Mesothelial cell of epicardium (in vitro differentiated cells): ENCODE measurements at places on chromosomes 11 and 22. TPM values are rescaled to one million over a fixed set of nuclear protein-coding genes. Genes with fewer than 3 reads are reported as not detected.

CPT1B gene
- total RNA-seq, result 109 to 112 TPM (median 111 TPM) in 3 replicates

DNA sequence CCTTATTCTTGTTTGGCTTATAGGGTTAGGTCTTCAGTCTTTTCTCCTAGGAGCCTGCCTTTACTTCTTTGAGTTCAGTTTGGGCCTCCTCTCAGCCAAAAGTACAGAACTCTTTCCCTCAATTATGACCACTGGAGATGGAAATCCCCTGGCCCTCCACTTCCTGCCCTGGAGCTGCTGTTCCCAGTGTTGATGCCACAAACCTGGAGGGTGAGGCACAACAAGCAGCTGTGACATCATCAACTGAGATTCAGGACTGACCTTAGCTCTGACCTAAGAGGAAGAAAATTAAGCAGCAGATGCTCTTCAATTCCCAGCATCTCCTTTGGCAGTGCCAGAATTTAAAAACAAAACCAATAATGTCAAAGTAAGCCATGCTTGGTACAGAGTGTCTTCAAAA lies 3.0 kb downstream of the ABTB2 start:
- H3K36me3 ChIP-seq, result no peaks in the 10 kb centered on the region
- H3K27me3 ChIP-seq, result peaks cover 42% of the 10 kb centered on the region
- H3K4me3 ChIP-seq, result no peak overlapping the region
- DNase-seq, result no peak
- H3K27ac ChIP-seq, result no peak overlapping the region
- H3K4me1 ChIP-seq, result peaks cover 19% of the 10 kb centered on the region

DNA sequence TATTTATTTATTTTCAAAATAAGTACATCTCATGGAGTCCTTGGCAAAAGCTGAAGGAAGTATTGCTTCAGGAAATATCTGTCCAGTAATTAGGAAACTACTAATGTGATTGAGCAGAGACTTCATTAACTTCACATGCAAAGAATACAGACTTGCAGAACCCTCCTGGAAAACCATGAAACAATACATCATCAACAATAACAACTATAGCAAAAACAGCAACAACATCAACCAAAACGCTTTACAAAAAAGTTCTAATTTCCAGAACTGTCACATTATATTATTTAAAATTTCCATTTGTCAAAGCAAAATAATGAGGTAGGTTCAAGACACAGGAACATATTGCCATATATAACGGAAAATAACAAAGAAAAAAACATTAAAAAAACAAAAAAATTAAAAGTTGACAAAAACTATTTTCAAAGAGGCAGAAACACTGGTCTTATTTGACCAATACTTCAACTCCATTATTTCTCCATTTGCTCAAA lies 79.8 kb upstream of the TOP3B start:
- no peak overlapping the region for H3K4me3 ChIP-seq
- peaks cover 3% of the 10 kb centered on the region for H3K4me1 ChIP-seq
- H3K36me3 ChIP-seq, result no peaks in the 10 kb centered on the region

- no peak overlapping the region for H3K4me3 ChIP-seq
- no peaks in the 10 kb centered on the region for H3K27me3 ChIP-seq
- H3K4me1 ChIP-seq, result peaks cover 7% of the 10 kb centered on the region
- H3K27ac ChIP-seq, result peak overlapping the region; percentile 59
- DNase-seq, result no peak
Observed at GRCh38 chr11:9274499-9275258, 9.5 kb upstream of the DENND5A start.

- H3K27me3 ChIP-seq, result no peaks in the 10 kb centered on the region
- H3K4me3 ChIP-seq, result no peak overlapping the region
- H3K27ac ChIP-seq, result no peak overlapping the region
- peaks cover 2% of the 10 kb centered on the region for H3K36me3 ChIP-seq
- no peak for DNase-seq
Observed at GRCh38 chr11:10476342-10476741, 21.3 kb downstream of the AMPD3 start.

CPT1A gene
- total RNA-seq, result 2.6 to 3.0 TPM (median 2.8 TPM) in 3 replicates

DNA sequence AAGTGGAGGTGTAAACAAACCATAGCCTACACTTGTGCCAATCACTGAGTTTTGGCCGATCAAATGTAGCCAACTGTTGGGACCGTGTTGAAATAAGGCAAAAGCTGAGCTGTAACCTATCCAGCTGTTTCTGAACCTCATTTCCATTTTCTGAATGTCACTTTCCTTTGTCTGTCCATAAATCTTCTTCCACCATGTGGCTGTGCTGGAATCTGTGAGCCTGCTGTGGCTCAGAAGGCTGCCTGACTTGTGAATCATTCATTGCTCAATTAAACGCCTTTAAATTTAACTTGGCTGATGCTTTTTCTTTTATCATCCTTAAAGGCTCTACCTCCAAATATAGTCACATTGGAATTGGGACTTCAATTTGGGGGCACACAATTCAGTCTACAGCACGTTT lies 203.1 kb upstream of the MPPED2 start:
- no peak for DNase-seq
- H3K36me3 ChIP-seq, result peaks cover 3% of the 10 kb centered on the region
- H3K4me1 ChIP-seq, result peaks cover 36% of the 10 kb centered on the region
- H3K27ac ChIP-seq, result no peak overlapping the region
- no peak overlapping the region for H3K4me3 ChIP-seq

- no peaks in the 10 kb centered on the region for H3K36me3 ChIP-seq
- no peak overlapping the region for H3K27ac ChIP-seq
- H3K4me1 ChIP-seq, result peaks cover 3% of the 10 kb centered on the region
- DNase-seq, result no peak
- no peak overlapping the region for H3K4me3 ChIP-seq
- peaks cover 81% of the 10 kb centered on the region for H3K27me3 ChIP-seq
Observed at GRCh38 chr22:19770349-19771220, 10.0 kb downstream of the TBX1 start.

GRCh38 chr11:27085111-27085510 lies 44.5 kb downstream of the BBOX1 start:
- peaks cover 21% of the 10 kb centered on the region for H3K4me1 ChIP-seq
- peaks cover 6% of the 10 kb centered on the region for H3K36me3 ChIP-seq
- H3K27ac ChIP-seq, result peak overlapping the region; percentile 71
- no peak overlapping the region for H3K4me3 ChIP-seq
- H3K27me3 ChIP-seq, result peaks cover 6% of the 10 kb centered on the region
- DNase-seq, result no peak

- H3K27ac ChIP-seq, result peak overlapping the region; percentile 79
- no peaks in the 10 kb centered on the region for H3K27me3 ChIP-seq
- no peaks in the 10 kb centered on the region for H3K36me3 ChIP-seq
- H3K4me3 ChIP-seq, result peak overlapping the region; percentile 75
- DNase-seq, result no peak
- H3K4me1 ChIP-seq, result peaks cover 28% of the 10 kb centered on the region
Observed at GRCh38 chr11:13667795-13668101, 720 bp upstream of the FAR1 start.

- H3K4me1 ChIP-seq, result no peaks in the 10 kb centered on the region
- H3K27ac ChIP-seq, result no peak overlapping the region
- H3K36me3 ChIP-seq, result no peaks in the 10 kb centered on the region
- no peak overlapping the region for H3K4me3 ChIP-seq
- H3K27me3 ChIP-seq, result no peaks in the 10 kb centered on the region
Observed at GRCh38 chr11:46731545-46731944, 12.5 kb downstream of the F2 start.

DNA sequence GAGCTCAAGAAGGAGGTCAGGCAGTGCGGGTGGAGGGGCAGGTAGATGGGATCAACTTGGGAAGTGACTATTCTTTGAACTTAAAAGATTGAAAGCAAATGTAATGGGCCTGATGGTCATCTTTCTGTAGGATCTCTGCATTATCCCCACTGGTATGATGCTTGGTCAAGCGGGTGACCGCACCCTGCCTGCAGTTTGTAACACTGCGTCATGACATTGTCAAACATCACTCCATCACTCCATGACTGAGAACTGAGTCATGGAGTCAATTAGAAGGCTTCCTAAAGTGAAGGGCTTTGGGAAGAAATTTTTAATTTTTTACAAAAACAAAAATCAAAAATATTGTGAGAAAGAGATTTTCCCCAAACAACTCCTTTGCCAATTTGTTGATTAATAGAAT lies 62.4 kb upstream of the BMAL1 start:
- H3K27ac ChIP-seq, result no peak overlapping the region
- H3K36me3 ChIP-seq, result no peaks in the 10 kb centered on the region
- peaks cover 6% of the 10 kb centered on the region for H3K27me3 ChIP-seq
- H3K4me3 ChIP-seq, result no peak overlapping the region
- peaks cover 7% of the 10 kb centered on the region for H3K4me1 ChIP-seq

DNA sequence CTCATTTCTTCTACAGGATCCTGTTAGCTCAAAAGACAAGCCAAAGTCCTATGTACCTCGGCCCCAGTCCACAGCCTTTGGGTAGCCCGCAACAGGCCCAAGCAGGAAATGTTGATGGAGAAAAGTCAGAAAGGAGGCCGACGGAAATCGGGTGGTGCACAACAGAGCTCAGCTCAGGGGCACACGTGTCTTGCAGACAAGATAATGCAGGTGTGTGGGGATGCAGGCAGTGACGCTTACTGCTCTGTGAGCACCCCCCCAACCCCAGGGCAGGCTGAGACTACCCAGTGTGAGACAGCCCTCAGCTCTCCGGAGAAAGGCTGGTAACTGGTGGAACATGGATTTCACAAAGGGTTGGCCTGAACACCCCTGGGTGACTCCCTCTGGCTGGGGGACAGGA lies 4.3 kb upstream of the PDE2A start:
- H3K27ac ChIP-seq, result no peak overlapping the region
- no peaks in the 10 kb centered on the region for H3K36me3 ChIP-seq
- H3K27me3 ChIP-seq, result peaks cover 72% of the 10 kb centered on the region

DNA sequence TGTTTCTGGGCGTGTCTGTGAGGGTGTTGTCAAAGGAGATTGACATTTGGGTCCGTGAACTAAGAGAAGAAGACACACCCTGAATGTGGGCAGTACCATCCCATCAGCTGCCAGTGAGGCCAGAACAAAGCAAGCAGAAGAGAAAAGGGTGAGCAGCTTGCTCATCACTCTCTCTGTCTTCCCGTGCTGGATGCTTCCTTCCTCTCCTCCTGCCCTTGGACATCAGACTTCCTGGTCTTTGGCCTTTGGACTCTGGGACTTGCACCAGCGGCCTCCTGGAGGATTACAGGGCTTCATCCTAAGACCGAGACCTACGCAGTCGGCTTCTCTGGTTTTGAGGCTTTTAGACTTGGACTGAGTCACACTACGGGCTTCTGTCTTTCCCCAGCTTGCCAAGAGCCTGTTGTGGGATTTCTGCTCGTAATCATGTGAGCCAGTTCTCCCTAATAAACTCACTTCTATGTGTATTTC lies 18.8 kb downstream of the APOL2 start:
- no peak overlapping the region for H3K4me3 ChIP-seq
- no peaks in the 10 kb centered on the region for H3K27me3 ChIP-seq
- no peak for DNase-seq
- H3K36me3 ChIP-seq, result peaks cover 6% of the 10 kb centered on the region
- H3K4me1 ChIP-seq, result peaks cover 32% of the 10 kb centered on the region
- peak overlapping the region; percentile 52 for H3K27ac ChIP-seq

DNA sequence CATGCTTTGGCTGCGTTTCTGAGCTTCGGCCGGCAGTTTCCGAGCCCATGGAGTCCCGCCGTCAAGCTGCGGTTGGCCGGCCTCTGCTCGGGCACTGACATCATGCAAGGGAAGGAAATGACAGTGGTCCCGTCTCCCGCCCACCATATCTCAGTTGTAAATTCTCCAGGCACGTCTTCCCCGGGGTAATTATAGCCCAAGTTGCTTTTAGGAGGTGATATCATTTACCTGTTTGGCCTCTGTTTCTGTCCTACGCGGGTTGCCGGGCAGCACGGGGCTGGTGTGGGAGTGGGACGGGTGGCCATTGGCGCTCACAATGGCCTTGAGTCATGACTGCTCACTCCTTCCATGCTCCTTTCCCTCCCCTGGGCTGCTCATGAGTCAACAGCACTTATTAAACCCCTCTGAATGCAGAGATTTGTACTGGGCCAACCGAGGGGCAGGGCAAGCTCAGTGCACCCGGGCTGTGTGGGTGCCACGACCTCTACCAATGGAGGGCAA lies 4.2 kb upstream of the ANO1 start:
- no peak overlapping the region for H3K4me3 ChIP-seq
- H3K27ac ChIP-seq, result no peak overlapping the region
- peaks cover 61% of the 10 kb centered on the region for H3K27me3 ChIP-seq
- H3K4me1 ChIP-seq, result peaks cover 31% of the 10 kb centered on the region

- no peak for DNase-seq
- H3K36me3 ChIP-seq, result no peaks in the 10 kb centered on the region
Observed at GRCh38 chr11:62393735-62394134, 25.1 kb upstream of the SCGB1A1 start.

SAA1 gene
- total RNA-seq, result not detected in 3 replicates

APOL4 gene
- 15.0 to 16.4 TPM (median 15.9 TPM) in 3 replicates for total RNA-seq

DNA sequence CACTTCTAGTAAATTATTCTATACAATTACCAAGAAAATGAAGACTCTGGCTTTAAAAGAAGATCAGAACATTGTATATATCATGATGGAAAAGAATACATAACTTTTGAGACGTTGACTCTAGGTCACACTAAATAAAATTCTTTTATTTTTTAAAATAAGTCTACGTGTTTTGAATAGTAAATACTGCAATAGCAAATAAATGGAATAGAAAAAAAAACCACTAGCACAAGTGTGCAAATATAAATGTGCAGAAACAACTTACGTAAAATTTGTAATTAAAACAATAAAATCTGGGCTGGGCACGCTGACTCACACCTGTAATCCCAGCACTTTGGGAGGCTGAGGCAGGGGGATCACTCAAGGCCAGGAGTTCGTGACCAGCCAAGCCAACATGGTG lies 17.9 kb downstream of the SIK3 start:
- H3K4me1 ChIP-seq, result peaks cover 22% of the 10 kb centered on the region
- H3K27me3 ChIP-seq, result no peaks in the 10 kb centered on the region

TEX54 gene
- total RNA-seq, result not detected in 3 replicates

DNA sequence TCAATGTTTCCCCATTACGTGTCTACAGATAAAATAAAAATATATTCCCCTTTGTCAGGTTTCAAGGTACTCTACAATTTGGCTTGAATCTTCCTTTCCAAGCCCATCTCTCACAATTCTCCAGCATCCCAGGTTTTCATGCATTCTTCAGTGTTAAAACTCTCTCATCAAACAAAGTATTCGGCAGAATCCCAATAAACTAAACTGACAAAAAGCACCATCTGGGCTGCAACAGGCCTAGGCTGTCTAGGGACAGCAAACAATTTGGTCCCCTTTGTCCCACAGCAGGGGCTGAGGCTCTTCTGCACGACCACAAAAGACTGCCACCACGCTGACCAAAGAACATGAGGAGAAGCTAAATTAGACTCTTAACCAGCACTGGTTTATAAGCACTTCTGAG lies 159.4 kb downstream of the CADM1 start:
- DNase-seq, result no peak
- no peak overlapping the region for H3K4me3 ChIP-seq
- H3K27ac ChIP-seq, result no peak overlapping the region
- no peaks in the 10 kb centered on the region for H3K36me3 ChIP-seq
- peaks cover 31% of the 10 kb centered on the region for H3K4me1 ChIP-seq

DNA sequence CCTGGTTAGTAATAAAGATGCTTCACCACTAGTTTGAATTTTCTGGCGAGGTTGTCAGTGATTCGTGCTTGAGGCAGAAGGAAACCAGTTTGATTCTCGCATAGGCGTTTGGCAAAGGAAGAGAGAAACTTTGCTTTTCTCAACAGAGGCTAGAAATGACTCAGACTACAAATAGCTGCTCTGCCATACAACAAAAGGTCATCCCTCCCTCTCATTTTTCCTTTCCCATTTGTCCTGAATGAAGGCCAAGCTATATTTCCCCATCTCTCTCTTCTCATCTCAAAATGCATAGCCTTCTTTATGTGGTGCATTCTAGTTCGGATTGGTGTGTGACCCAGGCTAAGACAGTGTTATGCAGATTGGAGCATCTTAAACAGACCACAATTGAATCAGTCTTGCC lies 741.4 kb downstream of the NTM start:
- no peak for DNase-seq
- H3K36me3 ChIP-seq, result no peaks in the 10 kb centered on the region
- H3K4me1 ChIP-seq, result no peaks in the 10 kb centered on the region
- no peak overlapping the region for H3K4me3 ChIP-seq

KCNQ1 gene
- 6.9 to 8.5 TPM (median 8.4 TPM) in 3 replicates for total RNA-seq

GRCh38 chr11:86594746-86595145 lies 77.7 kb downstream of the ME3 start:
- no peak for DNase-seq
- no peak overlapping the region for H3K27ac ChIP-seq
- H3K36me3 ChIP-seq, result peaks cover 2% of the 10 kb centered on the region
- no peaks in the 10 kb centered on the region for H3K27me3 ChIP-seq
- no peak overlapping the region for H3K4me3 ChIP-seq
